KBM-7 (cell line): ENCODE measurements at places on chromosomes 7 and 10.

DNA sequence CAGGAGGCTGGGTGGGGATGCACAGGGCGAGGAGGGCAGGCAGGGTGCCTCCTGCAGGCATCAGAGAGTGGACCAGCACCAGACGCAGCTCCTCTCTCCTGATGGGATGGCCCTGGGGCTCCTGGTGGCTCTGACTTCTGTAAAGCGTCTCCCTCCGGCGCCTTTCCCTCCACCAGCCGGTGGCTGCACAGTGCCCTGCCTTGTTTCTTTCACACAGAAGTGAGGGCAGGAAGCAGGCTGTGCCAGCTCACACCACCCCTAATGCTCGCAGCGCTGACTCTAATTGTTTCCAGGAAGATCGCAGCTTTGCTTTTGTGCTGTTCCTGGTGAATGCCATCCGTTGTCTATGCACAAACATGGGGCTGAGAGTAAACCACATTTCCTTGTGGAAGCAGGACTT is 152.3 kb upstream of the LANCL2 start:
- no peak for DNase-seq

- DNase-seq, result no peak
Measured at GRCh38 chr7:106872763-106873162, 7.7 kb downstream of the PIK3CG start.

DNA sequence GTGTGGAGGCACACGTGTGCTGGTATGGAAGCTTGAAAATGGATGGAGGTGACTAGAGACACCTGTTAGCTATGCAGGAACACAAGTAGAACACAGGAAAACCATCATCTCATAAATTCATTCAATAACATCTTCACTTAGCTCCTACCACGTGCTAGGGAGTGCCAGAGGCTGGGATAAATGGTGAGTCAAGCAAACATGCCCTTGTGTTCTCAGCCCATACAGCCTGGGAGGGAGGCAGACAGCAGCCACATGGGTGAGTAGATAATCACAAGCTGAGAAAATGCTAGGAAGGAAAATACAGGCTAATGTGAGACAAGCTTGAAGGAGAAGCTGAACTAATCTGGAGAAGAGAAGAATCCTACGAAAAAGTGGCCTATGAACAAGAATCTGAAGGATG is 468.0 kb upstream of the ZMIZ1 start:
- DNase-seq, result no peak

DNA sequence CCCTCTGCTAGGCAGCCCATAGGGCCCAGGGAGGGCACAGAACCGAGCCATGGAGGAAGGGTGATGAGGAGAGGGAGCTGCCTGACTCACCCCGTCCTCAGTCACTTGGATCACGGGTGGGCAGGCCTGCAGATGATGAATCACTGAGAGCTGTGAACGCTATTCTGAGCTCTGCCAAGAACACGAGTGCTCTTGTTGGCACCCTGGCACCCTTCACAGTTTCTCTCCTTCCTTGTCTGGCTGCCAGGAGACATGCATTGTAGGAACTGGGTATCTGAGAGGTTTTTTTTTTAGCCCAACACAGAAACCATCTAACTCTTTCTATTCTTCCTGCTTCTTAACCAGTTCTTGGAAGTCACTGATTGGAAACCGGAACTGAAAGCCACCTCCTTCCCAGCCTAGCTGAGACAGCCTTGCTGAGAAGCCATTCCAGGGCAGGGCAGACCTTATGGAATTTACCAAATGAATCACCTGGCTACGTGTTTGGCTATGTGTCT is 82.1 kb downstream of the SLC37A3 start:
- peak; percentile 30 for DNase-seq

DNA sequence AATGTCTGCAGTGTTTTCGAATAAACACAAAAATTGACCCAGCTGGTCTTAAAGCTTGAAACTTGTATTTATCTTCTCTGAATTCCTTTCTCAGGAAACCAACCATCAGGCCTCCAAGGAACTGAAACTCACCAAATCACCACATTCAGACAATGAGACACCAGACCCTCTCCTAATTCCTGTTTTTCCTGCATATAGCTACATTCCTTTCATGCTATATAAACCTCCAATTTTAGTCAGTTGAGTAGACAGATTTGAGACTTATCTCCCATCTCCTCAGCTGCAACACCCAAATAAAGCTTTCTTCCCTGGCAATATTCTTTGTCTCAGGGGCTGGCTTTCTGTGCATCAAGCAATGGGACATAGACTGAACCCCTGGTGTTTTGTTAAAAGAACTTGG is 317.0 kb downstream of the CACNA2D1 start:
- DNase-seq, result no peak

DNA sequence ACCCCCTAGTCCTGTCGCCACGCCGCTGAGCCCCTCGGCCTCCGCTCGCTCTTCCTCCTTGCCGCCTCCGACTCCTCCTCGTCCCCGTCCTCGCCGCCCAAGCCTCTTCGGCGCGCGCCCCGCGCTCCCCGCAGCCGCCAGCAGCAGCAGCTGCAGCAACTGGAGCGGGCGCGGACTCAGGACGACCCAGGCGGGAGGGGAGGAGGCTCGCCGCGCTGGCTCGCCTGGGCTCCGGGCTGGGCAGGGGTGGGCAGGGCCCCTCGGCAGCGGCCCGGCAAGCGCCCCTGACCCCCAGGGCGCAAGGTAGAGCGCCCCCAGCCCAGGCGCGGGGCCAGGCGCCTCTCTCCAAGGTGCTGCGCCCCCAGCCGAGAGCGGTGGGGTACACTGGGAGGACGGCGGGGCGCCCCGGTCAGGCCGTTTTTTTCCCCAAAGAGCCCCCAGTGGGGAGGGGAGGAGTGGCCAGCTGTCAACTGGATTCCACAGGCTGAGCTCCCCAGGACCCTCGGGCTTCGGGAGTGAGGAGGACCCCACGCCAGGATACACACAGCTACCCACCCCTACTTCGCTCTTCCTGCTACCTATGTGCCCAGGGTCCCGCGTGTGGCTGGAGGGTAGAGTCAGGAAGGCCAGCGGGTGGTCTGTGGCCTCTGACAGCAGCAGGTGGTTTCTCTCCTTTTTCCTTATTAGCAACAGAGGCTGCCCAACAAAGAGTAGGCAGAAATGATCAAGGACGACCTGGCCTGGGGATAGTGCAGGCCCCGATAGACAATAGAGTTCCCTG is 903 bp upstream of the KCNMA1 start:
- DNase-seq, result no peak

- no peak for DNase-seq
Measured at GRCh38 chr7:132964876-132965275, 117.0 kb downstream of the CHCHD3 start.

DNA sequence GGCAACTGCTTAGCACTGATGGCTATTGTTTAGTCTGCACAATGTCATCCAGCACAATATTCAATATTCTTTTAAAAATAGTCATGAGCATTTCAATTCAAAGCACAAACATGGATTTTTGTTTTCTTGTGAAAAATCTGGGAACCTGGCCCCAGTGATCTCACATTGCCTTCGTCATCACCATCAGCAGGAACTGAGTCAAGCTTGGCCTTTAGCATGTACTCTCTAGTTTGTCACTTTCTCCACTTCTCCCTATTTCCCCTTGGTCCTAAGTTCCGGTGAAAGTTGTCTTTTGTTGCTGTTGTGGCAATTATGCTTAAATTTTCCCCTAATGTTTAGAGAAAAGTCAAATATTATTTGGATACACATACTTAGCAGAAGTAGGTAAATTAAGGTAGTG is 252.9 kb upstream of the SORCS1 start:
- DNase-seq, result no peak

DNA sequence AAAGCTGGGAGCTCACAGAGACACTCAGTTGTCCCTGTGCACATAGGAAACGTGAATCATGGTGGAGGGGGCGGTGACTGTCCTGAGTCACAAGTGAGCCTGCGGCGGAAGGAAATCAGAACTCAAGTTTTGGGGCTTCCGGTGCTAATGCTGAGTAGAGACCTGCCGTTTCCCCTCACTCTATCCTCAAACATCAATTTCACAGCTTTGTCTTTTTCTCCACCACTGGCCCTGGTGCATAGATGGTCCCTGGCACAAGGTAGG is 21.9 kb downstream of the ADCYAP1R1 start:
- DNase-seq, result no peak

DNA sequence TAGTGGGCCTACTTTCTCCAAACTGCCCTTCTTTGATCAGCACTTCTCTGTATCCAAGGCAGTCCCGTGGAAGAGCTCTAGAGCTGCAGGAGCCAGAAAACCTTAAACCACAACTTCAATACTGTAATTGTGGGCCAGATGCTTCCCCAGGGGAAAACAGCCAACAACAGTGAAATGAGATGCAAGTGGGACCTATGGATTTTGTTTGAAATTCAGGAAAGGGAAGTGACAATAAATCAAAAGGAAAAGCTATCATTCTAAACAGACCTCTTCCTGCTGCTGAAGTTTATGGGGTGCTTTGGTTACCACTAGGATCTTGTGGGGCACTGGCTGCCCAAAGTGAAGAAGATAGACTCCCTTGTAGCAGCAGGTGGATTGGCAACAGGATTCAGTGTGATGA is 1031.7 kb downstream of the LRMDA start:
- no peak for DNase-seq

DNA sequence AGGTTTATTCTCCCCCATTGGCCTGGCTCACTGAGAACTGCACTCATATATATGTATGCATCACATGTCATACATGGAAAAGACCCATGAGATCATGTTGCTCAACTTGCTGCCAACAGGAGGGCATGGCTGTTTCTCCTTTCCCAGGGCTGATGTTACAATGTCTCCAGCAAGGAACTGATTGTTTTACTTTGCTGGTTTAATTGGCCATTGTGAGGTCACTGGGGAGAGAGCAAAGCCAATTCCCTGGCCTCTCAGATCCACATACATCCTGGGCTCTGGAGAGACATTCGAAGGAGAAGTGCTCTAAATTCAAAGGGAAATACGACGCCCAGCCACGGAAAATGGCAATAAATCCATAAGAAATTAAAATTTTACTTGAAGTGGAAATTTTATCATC is 287.8 kb downstream of the WDR11 start:
- no peak for DNase-seq

DNA sequence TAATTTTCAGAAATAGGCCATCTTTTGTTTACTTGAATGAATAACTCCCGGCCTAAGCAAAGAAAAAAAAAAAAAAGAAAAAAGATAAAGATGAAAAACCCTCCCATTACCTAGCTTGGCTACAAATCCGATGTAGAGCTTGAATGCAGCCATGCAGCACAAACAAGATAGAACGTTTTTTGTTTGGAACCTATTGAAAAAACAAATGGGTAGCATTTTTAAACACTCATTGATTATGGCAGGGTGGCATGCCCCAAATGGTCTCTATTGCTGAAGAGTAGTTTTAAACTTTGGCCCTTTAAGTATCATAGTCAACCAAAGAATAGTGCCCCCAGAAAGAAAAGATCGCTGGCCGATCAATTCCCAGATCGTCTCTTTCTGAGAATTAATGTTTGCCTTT is 84.4 kb downstream of the VTI1A start:
- DNase-seq, result no peak

- no peak for DNase-seq
Measured at GRCh38 chr7:17772581-17773288, 167.6 kb downstream of the SNX13 start.

- DNase-seq, result no peak
Measured at GRCh38 chr7:2301511-2301863, 12.8 kb downstream of the SNX8 start.

GRCh38 chr10:124298891-124299290 is 119.8 kb downstream of the OAT start:
- no peak for DNase-seq

- no peak for DNase-seq
Measured at GRCh38 chr7:34061149-34061548, 155.8 kb downstream of the BMPER start.

- DNase-seq, result no peak
Measured at GRCh38 chr10:36559412-36560400, 565.7 kb upstream of the ANKRD30A start.

DNA sequence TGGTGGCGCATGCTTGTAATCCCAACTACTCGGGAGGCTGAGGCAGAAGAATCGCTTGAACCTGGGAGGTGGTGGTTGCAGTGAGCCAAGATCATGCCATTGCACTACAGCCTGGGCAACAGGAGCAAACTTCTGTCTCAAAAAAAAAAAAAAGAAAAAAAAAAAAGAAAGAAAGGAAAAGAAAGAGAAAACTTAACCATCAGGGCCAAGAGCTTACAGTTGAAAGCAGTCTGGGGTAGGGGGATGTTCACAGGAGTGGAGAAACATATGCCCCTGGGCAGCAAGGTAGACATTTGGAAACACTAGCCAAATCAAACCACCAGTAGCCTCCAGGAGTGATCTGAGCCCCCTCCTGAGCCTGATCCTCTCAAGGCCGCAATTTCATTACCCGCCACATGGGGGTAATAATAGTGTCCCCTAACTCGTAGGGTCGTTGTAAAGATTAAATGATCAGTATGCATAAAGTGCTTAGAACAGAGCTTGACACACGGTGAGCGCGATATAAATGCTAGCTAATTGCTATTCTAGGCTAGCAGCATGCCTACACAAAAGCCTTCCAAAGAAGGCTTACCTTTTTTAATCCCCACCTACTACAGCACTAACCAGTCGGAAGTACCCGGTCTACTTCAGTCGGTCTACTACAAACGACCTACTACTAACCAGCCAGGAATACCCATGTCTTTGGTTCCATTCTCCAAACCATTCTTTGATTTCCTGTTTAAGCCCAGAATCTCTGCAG is 274.3 kb upstream of the NEBL start:
- DNase-seq, result peak; percentile 9

GRCh38 chr7:3089493-3089892 is 45.8 kb upstream of the CARD11 start:
- peak; percentile 53 for DNase-seq

- no peak for DNase-seq
Measured at GRCh38 chr7:91517201-91517785, 253.1 kb downstream of the FZD1 start.

DNA sequence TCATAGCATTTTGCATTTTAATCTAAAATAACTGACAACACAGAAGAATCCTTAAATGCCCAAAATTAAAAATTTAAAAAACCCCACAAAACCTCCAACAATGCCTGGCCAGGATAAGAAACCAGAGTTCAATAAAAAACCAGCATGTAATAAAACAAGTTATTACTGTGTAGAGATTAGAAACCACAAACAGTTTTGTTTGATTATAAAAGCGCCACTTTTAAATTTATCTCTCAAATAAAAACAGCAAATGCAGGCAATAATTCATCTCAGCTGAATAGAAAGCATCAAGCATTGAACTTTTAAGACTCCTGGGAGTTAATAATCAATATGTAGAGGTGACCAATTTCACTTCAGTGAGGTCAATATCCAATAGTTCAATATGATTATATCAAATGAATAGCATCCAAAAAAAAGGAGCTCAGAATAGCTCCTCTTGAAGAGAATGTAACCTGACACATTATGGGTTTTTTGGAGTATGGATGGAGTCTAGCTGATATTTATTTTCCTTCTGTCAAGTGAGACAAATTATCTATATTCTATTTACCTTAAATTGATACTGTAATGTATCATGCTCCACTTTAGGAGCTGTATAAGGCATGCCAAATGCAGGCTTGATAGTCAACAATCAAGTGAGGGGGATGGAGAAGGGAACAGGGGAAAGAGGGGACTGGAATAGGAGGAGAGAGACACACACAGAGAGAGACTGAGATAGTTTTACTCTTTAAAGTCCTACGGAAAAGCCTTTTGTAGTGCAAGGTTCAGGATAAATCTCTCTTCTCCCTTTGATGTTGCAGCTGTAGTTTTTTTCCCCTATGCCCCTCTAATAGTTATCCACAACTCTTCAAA is 130.9 kb downstream of the RSU1 start:
- no peak for DNase-seq

GRCh38 chr7:98534493-98534892 is 82.6 kb upstream of the NPTX2 start:
- no peak for DNase-seq
